Left ventricle myocardium inferior (tissue), 1 donor: ENCODE measurements at places on chromosomes 5 and 9.

GRCh38 chr5:131064669-131065371, 100.2 kb downstream of the HINT1 start:
- DNase-seq = no peak

DNA sequence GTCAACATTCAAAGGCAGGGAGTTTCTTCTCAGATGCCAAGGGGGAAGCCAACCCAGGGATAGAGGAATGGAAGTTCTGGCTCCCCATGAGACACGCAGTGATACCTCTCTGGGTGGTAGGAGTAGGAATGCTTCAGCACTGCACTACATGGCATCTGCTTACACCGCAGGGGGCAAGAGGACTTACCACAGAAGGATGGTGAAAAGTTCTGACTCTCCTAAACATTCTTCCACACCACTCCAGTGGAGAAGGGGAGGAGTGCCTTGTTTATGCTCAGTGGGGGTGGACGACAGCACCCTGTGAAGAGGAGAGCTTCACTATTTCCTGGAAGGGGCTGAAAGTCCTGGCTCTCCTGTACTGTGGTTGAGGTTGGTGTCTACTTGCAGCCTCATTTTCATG, 1011.3 kb upstream of the WWC1 start:
- DNase-seq = no peak

- peak; percentile 66 for DNase-seq
These were observed 41.4 kb upstream of the FAT2 start for GRCh38 chr5:151632524-151632923.

- DNase-seq = no peak
These were observed 131.0 kb upstream of the VCAN start for GRCh38 chr5:83340511-83340918.

GRCh38 chr5:174607916-174608315, 116.5 kb upstream of the MSX2 start:
- no peak for DNase-seq

- no peak for DNase-seq
These were observed 152.5 kb downstream of the INSYN2B start for GRCh38 chr5:169827769-169828168.

- DNase-seq = no peak
These were observed 109.2 kb downstream of the RAPGEF6 start for GRCh38 chr5:131525805-131526204.
